Naive thymus-derived CD8-positive, alpha-beta T cell (primary cell): ENCODE measurements at places on chromosomes 6 and 20.

DNA sequence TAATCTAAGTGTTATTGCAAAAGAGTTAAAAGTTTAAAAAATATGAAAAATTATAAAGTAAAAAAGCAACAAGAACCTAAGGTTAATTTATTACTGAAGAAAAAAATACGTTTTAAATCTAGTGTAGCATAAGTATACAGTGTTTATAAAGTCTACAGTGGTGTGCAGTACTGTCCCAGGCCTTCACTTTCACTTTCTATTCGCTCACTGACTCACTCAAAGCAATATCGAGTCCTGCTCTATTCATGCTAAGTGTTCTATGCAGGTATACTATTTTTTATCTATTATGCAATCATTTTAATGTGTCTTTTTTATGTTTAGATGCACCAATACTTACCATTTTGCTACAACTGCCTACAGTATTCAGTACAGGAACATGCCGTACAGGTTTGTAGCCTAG, 113.0 kb downstream of the MANEA start:
- DNase-seq: no peak

DNA sequence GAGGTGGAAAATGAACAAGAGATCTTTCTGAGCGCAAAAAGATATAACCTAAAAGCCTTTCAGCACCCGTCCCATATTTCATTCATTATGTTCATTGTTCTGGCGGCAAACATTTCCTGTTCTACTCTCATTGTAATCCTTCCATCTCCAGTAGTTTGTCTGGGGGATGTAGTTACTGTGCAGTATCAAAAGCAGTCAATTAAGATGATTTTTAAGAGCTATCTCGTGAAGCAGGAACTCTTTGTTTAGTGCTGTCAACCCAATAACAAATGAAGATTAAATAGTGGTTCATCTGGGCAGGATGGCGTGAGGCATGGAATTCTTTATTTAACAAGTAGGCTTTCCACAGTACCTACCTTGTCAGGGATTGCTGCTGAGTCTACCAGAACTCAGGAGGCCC, 876.7 kb downstream of the HACE1 start:
- no peak for DNase-seq

GRCh38 chr20:33670715-33671499, 3.3 kb downstream of the NECAB3 start:
- DNase-seq: no peak

DNA sequence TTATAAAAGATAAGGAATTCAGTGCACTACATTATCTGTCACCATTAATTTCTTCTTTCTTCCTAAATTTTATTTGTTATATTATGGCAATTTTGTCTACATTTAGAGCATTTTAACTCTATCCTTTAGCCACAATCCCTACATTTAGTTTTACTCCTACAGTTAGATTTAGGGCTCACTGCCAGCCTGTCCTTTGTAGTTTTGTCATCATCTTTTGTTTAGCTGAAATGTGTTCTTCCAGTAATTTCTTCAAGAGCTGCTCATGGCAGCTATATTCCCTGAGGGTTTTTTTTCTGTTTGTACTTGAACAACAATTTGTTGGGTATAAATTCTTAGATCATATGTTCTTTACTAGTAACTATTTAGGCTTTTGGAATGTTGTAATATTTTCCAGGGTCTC, 72.7 kb upstream of the B3GAT2 start:
- DNase-seq: no peak

GRCh38 chr6:132445201-132445951, 44.1 kb upstream of the MOXD1 start:
- DNase-seq: no peak

DNA sequence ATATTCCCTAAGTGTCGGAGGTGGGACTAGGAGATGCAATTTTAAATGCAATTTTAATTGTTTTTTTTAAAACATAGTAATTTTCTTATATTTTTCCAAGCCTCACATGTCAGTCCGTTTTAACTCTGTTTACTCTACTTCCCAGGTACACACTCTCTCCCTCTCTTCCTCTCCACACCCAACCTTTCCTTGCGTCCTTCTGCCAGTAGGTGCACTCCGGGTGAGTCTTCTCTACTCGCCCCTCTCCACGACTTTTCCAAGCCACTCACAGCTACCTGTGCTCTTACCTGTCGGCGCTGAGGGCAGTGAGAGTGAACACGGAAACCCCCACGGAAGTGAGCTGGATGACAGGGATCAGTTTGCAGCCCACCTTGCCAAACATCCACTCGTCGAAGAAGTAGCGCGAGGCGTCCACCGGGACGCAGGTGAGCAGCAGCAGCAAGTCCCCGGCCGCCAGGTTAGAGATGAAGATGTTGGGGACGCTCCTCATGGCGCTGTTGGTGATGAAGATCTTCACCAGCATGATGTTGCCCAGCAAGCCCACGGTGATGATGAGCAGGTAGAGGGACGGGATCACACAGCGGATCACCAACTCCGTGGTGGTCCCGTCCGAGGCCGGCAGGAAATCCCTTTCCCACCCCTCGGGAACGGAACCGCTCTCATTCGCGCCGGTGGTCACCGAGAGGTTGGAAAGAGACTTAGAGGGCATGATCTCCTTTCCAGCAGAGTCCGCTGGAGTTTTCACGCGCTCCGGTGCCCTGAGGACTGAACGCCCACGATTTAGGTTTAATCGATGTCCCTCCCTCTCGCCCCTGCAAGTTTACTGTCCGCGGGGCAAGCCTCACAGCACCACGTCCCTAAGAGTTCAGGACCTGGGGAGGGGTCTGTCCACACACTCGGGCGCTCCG, 44.5 kb upstream of the GJE1 start:
- no peak for DNase-seq

DNA sequence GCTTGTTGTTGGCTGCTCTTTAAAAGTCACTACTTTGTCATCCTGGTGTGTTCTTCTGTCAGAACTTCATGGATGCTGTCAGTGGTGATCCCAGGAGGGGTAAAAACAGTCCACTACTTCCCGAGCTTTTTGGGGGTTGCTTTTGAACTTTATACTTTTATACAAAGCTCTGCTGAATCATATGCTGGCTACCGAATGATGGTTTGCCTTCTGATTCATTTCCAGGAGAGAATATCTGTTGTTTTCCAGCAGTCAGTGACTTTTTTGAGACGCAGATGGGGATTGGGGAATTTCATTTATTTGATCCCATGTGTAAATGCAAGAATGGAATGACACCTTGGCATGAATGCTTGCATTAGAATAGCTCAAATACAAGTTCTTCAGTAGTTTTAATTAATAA, 32.7 kb upstream of the COL10A1 start:
- DNase-seq: no peak

DNA sequence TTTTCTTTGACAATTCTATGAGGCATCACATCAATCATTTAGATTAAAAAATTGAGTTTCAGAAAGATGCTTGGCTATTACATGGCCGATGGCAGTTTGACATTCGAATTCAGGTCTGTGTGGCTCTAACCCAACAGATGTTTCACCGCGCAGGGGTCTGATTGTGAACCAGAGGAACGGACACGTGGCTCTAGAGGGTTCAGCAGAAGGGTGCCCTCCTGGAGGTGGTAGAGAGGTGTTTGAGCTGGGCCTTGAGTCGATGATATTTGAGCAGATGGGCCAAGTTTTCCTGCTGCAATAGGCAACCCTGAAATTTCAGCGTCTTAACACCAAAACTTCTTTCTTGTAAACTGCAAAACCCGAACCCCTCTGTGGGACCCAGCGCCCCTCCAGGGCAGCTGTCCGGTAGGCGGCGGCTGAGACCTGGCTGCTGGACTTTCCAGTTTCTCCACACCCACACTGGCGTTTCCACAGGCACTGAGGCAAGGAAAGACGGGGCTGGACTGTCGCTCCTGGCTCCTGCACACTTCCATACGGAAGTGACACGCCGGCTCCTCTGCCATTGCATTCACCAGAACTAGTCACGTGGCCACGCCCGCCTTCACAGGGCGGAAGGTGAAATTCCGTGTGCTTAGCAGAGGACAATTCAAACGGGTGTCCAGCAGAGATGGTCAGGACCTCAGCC, 11.3 kb upstream of the AFDN start:
- no peak for DNase-seq

DNA sequence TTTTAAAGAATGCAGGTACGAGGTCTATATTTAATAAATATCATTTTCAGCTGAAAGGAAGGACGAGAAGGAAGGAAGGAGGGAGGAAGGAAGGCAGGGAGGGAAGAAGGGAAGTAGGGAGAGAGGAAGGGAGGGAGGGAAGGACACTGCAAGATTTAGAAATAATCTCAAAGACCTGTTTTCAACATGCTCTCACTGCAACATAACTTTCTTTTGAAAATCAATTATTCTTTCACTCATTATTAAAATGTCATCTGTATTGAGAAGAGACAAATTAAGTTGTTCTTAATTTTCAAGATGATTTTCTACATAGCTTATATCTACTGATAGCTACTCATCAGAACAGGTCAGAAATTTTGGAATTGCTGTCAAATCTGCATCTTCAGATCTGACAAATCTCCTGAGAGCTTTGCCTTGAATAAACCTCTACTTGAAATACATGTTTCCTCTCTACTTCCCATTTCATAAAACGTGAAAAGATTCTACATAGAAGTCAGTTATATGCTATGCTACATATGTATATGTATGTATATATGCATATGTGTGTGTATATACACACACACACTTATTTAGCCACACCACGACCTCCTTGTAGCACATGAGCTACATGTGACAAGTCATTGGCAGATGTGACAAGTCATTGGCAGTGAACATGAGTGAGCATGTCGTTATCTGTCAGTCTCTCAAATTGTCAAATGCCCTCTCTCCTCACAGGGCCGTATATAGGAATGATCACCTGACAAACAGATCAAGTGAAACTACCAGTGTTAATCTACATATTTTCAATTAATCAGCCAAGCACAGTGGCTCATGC, 241.6 kb downstream of the LY86 start:
- no peak for DNase-seq

- no peak for DNase-seq
Measured at GRCh38 chr6:144715344-144715743, 430.2 kb downstream of the UTRN start.

DNA sequence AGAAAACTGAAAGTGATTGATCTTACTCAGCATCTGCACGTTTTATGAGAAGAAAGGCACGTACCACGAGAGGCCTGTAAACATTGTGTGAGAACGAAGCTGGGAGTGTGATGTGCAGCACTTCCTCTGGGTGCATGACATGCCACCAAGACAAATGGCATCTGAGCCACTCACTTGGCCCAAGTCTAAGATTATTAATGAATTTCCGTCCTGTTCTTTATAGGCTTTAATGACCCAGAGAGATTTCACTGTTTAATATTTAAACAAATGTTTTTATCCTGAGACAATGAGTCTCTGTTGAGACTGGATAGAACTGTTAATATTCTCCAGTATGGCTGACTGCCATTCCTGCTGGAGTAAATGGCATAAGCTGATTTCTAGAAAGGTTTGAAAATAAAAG, 172.6 kb upstream of the PHACTR1 start:
- no peak for DNase-seq

GRCh38 chr20:64070244-64070993, 7.4 kb downstream of the TCEA2 start:
- no peak for DNase-seq

DNA sequence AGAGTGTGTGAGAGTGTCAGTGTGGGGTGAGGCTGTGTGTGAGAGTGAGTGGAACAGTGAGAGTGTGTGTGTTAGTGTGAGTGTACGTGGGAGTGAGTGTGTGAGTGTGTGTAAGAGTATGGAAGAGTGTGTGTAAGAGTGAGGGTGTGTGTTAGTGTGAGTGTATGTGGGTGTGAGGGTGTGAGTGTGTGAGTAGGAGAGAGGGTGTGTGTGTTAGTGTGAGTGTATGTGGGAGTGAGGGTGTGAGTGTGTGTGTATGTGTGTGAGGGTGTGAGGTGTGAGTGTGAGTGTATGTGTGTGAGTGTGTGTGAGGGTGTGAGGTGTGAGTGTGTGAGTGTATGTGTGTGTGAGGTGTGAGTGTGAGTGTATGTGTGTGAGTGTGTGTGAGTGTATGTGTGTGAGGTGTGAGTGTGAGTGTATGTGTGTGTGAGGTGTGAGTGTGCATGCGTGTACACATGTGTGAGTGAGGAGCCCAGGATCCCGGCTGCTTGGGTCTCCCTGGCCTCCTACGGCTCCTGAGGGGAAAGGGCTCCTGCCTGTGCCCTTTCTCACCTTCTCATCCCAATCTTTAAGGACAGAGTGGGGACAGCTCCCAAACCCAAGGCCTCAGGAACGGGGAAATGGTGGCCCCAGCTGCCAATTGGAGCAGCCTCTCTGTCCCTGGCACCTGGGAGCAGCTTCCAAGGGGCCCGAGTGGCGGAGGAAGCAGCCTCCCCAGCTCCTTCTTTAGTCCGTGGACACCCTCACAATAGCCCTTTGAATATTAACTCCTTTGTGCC, 100.2 kb downstream of the PSMB1 start:
- DNase-seq: no peak

DNA sequence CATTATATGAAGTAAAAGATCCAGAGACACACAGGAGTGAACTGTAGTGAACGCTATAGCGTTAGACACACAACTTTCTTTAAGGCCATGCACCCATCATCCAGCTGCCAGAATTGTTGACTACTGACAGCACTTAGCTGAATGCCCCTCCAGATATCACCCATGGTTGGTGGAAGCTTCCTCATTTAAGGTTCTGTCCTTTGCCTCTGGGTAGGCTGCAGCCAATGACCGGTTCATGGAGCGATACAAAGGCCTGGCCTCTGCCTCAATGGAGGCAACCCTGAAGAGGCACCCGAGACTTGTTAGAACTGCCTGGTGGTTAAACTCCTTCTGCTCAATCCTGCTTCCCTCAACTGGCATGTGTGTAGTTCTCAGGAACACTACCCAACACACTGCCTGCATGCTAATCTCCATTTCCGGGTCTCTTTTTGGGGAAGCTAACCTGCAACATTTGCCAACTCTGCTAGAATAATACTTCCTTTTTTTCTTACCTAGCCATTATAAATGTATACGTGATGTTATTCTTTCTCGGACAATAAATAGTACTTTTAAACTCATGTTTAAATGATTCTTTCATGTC, 49.8 kb upstream of the THEMIS start:
- DNase-seq: no peak

GRCh38 chr6:158795516-158795915, 23.7 kb downstream of the EZR start:
- DNase-seq: no peak

GRCh38 chr6:108105571-108105970, 31.0 kb upstream of the OSTM1 start:
- DNase-seq: no peak

- no peak for DNase-seq
Measured at GRCh38 chr6:2798586-2799134, 33.5 kb downstream of the WRNIP1 start.

- DNase-seq: no peak
Measured at GRCh38 chr6:117733341-117733740, 58.1 kb downstream of the NUS1 start.

- no peak for DNase-seq
Measured at GRCh38 chr20:57585466-57586213, 24.7 kb downstream of the PCK1 start.

DNA sequence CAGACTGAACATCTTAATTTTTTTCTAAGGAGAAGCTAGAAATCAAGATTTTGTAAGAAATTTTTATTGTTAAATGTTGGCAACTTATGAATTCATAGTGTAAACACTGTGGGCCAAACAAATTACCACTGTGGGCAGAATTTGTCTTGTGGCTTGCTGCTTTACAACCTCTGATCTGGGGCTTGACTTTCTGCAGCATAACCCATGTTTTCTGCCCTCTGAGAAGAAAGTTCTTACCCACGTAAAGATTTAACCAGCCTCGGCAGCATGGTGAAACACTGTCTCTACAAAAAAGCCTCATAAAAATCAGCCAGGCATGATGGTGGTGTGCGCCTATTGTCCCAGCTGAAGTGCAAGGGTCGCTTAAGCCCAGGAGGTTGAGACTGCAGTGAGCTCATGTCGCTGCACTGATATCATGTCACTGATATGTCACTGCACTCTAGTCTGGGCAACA, 12.9 kb downstream of the ITCH start:
- no peak for DNase-seq

GRCh38 chr6:112909781-112910180, 562.7 kb downstream of the RFPL4B start:
- DNase-seq: no peak
